ENCODE measurements at places on chromosomes 7 and 10.

GRCh38 chr10:114613237-114613979 is 44.7 kb downstream of the ABLIM1 start:
- DNase-seq = no peak

DNA sequence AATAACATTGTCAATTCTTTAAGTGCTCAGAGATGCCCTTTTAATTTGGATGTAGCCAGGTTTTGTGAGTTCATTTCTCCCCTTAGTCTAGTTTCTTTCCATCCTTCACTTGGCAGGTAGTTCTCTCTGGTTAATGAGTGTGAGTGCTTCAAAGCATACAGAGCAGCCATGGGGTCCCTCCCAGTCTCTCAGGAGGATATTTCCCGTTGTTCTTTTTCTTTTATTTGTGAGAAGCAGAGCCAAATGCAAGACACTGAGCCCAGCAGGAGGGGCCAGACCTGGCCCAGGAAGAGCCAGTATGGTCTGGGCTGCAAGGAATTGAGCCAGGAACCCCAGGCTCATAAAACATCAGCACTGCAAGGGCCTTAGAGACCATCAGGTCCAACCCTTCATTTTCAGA is 52.4 kb downstream of the PLCE1 start:
- no peak for DNase-seq

GRCh38 chr10:78740976-78741915 is 327.5 kb upstream of the ZMIZ1 start:
- peak; percentile 70 for DNase-seq

GRCh38 chr7:80918909-80919721 is at the start of gene SEMA3C:
Gene SEMA3C (minus strand): TSS chr7:80919051. CDS start chr7:80916781, 2,270 bp downstream.
- DNase-seq = peak; percentile 97

DNA sequence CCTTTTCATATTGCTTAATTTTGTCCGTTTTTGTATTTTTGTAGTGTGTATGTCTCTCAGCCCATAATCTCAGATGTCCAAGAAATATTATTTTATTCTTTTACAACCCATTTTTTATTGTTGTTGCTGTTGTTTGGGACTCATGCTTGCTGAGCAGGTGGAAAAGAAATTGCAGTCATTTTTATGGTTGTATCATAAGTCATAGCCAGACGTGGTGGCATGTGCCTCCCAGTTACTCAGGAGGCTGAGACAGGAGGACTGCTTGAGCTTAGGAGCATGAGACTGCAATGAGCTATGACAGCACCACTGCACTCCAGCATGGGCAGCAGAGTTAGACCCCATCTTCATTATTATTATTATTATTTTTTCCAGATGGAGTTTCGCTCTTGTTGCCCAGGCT is 117.8 kb downstream of the EPC1 start:
- DNase-seq = no peak

- no peak for DNase-seq
These were observed 28.9 kb upstream of the CREB3L2 start for GRCh38 chr7:138030679-138031351.

GRCh38 chr7:20351901-20352300 is 21.2 kb downstream of the ITGB8 start:
- DNase-seq = peak; percentile 72

GRCh38 chr7:84824057-84824651 is 362.7 kb downstream of the SEMA3D start:
- no peak for DNase-seq

DNA sequence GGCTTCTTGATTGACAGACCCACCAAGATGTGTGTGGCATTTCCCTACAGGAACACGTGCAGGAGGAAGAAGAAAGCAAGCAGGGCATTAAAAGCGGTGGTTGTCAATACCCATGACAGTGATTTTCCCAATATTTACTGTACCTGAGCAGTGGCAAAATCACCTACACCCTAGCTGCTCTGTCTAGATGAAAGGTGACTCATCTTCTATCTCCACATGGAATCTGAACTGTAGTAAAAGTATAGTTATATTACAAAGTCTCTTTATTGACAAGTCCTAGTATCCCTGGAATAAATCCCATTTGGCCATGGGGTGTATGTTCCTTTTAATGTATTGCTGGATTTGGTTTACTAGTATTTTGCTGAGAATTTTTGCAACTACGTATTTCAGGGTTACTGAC is 458.8 kb upstream of the SORCS1 start:
- no peak for DNase-seq

GRCh38 chr7:84191261-84191660 is 3.3 kb downstream of the SEMA3A start:
- DNase-seq = no peak

GRCh38 chr10:49050366-49050765 is 65.0 kb downstream of the VSTM4 start:
- no peak for DNase-seq

GRCh38 chr10:96863922-96864543 is 31.9 kb downstream of the LCOR start:
- DNase-seq = peak; percentile 36

DNA sequence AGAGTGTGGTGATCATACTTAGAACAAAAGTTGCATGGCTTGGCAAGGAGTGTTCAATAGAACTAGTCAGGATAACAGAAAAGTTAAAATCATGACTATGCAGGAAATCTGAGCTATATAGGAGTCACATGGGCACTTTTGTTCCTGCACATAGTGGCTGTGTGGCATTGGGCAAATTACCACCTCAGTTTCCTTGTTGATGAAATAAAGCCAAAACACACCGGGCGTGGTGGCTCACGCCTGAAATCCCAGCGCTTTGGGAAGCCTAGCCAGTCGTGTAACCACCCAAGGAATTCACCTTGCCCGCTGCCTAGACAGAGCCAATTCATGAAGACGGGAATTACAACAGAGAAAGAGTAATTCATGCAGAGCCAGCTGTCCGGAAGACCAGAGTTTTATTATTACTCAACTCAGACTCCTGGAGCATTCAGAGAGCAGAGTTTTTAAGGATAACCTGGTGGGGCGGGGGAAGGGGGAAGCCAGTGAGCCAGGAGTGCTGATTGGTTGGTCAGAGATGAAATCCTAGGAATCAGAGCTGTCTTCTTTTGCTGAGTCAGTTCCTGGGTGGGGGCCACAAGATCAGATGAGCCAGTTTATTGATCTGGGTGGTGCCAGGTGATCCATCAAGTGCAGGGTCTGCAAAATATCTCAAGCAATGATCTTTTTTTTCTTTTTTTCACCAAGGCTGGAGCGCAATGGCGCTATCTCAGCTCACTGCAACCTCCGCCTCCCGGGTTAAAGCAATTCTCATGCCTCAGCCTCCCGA is 6.4 kb upstream of the MKRN1 start:
- no peak for DNase-seq

GRCh38 chr7:83465643-83466042 is 183.3 kb downstream of the SEMA3E start:
- no peak for DNase-seq

GRCh38 chr7:143492799-143493739 is 15.4 kb downstream of the TAS2R41 start:
- DNase-seq = peak; percentile 47

DNA sequence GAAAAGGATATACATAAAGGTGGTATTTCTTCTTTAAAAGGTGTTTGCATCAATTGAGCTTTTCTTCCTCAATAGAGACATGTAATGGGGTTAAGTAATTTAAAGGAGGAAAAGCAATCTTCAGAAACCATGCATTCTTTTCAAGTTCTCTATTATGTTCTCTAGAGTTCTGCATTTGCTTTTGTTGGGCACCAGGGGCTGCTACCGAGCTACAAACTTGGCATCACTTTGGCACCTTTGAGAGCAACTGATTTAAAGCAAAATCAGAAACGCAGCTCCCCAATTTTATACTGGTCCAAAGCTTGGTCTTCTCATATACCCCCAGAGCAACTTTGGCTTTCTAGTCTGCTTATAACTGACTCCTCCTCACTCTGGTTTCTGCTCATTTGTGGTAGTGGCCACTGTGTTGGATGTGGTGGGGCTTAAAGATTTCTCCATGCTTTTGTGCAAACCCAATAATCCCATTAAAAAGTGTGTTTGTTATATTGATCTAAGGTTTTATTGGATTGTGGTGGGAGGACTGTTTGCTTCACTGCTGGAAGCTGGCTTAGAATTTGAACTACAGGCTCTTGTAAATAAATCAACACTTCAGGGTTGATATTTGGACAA is 712.1 kb downstream of the PHTF2 start:
- peak; percentile 65 for DNase-seq

- DNase-seq = no peak
These were observed 720.1 kb downstream of the TYW1 start for GRCh38 chr7:67716729-67717128.

DNA sequence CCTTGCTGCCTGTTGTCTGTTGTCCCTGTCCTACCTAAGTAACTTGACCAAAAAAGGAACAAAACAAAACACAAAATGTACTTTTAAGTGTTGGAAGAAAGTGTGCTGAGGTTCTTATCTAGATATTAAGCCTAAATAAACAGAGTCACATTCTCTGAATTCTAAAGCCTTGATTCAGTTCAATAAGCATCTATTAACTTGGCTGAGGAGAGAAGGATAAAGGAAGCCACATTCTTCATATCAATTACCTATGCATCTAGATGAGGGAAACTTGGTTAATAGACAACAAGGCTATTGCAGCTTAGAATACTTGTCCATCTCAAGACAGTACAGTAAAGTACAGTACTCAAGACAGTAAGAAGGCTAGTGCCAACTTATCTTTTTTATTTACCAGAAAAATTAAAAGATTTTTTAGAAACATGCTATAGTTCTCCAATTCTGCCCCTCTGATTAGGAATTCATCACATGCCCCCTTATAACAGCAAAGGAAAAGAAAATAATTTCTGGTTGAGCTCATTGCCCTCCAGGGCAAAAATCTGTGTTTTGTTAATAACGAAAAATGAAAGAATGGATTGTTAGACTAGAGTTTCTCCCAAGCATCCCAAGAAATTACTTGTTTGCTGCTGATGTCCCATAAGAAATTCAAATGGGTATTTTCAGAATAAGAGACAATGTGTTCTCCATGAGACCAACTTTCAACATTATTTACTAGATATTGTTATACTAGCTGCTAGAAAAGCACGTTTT is 546.5 kb upstream of the SEMA3D start:
- no peak for DNase-seq

DNA sequence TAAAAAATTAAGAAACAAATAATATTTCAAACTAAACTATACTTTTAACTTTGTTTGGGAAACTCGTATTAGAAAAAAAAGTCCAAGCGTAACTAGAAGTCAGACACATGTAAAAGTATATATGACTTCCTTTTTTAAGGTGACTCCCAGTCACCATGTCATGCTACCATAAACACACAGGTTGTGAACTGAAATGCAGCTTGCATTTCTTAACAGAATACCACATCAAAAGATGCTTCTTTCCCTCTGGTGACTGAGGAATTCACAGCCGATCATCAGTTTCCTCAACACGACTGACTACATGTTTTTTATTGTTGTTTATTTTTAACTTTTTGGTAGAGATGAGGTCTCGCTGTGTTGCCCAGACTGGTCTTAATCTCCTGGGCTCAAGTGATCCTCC is 445.0 kb downstream of the PARD3 start:
- no peak for DNase-seq

GRCh38 chr10:16674147-16674703 is 143.0 kb downstream of the RSU1 start:
- no peak for DNase-seq

DNA sequence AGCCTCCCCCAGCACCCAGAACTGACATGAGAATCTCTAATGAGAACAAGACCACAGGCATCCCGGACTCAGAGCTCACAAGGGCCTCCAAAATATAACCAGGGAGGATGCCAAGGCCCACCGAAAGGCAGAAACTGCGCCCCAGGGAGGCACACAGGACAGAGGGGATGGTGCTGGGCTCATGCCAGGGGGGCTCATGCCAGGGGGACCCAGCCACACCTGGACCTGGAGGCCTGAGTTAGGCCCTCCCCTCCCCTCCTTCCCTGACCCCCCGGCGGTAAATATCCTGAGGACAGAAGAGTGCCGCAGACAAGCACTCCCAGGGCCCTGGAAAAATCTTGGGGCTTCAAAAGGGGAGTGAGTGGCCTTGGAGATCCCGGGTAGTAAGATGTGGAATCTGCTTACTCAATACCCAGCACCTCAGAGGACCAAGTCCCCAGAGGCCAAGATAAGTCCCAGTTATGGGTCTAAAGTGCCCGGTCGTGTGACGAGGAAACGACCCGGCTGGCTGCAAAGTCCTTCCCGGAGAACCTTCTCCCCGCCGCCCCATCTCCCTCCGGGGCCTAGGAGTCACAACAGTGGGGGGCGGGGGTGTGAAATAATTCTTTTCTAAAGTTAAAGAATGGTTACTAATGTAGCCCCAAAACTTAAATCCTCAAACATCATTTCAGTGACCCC is 11.9 kb downstream of the PDGFA start:
- no peak for DNase-seq

DNA sequence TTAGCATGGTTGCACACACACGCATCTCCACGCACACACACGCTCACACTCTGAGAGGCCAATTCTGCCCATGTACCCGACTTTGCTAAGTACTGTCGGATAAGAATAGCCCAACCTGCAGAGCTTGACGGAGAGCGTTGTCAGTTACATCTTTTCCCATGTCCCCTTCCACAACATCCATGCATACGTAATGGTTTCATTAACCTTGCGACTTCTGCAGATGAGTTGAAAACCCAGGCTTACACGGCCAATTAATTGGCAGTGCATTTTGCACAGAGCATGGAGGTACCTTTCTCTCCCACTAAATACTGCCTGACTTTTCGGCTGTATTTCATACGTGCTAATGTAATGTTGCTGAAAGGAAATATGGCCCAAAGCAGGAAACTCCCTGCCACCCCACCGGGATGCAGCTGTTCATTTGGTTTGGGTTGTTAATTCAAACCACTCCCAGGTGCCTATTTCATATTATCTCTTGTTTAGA is 291.2 kb upstream of the HABP2 start:
- no peak for DNase-seq

DNA sequence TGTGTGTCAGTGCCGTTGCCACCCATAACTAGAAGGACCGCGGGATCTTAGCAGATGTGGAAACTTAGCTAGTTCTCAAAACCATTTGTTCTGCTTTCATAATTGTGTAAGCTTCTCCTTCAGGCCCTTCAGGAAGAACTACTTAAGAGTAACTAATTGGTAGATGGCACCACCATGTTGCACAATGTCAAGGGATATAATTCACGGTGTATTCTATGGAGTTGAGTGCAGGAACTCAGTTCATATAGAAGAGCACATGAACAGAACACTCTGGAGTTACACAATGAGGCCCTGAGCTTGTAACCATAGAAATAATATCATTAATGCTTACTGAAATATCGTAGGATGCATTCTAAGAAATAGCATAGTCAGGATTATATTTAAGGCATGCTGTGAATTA is 126.5 kb upstream of the GAD2 start:
- no peak for DNase-seq
